ENCODE measurements at places on chromosomes 2 and 18. TPM values are rescaled to one million over a fixed set of nuclear protein-coding genes. Genes with fewer than 3 reads are reported as not detected.

The ACMSD gene
- total RNA-seq, result not detected

The BOK gene
- 41.5 TPM for total RNA-seq

The CHRNA1 gene
- not detected for total RNA-seq

The CRYGC gene
- not detected for total RNA-seq

The RAPGEF4 gene
- 0.59 TPM for total RNA-seq

The GBX2 gene
- 5.9 TPM for total RNA-seq

The CPO gene
- total RNA-seq, result 0.32 TPM

The SRBD1 gene
- 20.6 TPM for total RNA-seq

The HJURP gene
- 64.1 TPM for total RNA-seq

The VSNL1 gene
- 4.6 TPM for total RNA-seq

The SLC16A14 gene
- 7.9 TPM for total RNA-seq
